ENCODE measurements at places on chromosomes 3 and 15.

DNA sequence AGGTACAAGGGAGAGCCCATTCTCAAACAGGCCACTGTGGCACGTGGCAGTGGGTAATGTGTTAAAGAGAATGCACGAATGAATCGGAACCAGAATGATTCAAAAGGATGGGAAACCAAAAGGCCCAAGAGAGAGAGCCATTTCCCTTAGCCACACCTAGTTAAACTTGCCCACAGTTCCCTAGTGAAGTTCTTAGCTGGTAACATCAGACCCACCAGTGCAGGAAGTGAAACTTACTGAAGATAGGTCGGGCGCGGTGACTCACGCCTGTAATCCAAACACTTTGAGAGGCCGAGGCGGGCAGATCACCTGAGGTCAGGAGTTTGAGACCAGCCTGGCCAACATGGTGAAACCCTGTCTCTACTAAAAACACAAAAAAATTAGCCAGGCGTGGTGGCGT lies 97.1 kb downstream of the MEX3B start:
- DNase-seq, result no peak

DNA sequence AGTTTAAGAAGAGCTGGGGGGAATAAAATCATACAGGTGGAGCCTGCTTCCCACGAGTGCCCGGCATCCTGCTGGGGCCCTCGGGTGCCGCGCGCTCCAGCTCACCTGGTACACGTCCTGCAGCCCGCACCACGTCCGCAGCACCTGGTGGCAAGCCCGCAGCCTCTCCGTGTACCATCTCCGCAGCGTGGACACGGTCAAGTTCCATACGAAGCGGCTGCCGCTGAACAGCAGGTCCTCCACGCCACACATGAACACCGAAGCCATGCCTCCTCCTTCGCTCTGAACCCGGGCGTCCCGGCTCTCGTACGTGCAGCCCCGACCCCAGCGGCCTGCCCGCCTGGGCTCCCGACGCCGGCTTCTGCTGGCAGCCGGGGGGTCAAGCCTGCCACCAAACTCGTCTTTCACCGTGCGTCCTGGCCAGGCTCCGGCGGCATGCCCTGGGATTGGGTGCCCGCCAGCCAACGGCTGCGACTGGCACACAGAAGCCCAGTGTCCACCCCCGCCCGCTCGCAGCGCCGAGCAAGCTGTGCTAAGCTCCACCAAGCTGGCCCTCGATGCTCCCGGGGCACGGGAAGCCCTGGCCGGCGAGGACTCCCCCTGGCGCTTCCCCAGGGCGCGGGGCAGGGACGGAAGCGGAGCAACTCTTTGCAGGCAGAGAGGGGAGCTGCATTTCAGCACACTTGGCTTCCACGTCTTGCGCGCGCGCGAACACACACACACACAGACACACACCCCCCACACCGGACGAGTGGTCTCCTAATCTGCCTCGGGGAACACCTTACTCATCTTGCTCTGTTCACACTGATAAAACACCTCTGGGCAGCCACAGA lies at the start of gene FRMD4B:
Gene FRMD4B, minus strand, starts transcription at position 366 of the 833 bp plus-strand sequence. Its CDS starts 99 bp downstream, at position 267.
- DNase-seq, result peak; percentile 62

DNA sequence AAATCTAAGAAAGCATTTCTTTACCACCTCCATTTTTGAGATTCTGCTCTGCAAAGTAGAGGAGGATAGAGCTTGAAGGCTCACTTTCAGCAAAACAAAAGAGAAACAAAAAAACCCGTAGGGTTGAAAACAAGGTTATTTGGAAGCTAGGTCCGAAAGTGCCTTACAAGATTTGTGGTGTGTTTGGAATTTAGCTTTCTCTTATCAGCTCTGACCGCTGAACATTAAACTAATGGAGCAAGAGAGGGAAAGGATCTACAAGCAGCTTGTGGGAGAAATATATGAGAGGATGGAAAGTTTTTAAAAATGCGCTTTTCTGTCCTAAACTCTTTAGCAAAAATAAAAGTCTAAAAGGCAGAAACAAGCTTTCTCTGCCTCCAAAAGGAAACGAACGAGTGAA lies 545.5 kb downstream of the NTRK3 start:
- DNase-seq, result no peak

- no peak for DNase-seq
Measured at GRCh38 chr3:152157337-152157736, 111.4 kb upstream of the MBNL1 start.

- DNase-seq, result no peak
Measured at GRCh38 chr15:73454096-73454495, 11.1 kb downstream of the REC114 start.
